ENCODE measurements at places on chromosomes 2 and 18.

DNA sequence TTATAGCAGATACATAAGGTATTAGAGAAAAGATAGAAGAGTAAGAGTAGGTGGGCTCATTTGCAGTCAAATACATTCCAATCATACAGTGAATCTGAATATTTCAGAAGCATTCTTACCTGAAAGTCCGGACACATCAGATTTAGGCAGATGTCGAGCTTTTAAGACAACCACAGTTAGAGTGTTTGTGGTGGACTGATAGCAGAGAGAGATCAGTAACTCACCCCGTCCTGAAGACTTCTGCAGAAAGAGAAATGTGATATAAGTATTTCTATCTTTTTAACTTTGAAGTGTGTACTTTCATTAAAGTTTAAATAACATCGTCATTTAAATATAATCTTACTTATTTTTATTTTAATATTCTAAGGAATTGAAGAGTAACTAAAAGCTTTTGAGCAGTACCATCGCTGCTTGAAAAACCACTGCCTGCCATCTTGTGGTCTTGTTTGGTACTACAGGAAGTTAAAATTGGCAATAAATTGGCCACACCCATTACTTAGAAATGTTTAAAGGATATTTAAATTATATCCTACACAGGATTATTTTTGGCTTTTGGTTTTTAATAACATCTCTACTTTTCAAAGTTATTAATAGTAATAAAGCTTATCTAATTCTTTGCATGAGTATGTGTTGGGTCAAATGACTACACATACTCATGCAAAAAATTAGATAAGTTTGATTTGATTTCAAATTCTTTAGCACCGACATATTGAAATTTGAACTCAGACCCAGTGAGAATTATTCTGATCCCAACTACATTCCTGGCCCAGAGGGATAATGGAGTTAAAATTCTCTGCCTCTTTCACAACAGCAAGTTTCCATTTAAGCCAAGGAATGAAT is 5.5 kb downstream of the SYT4 start:
- peak; percentile 60 for DNase-seq

DNA sequence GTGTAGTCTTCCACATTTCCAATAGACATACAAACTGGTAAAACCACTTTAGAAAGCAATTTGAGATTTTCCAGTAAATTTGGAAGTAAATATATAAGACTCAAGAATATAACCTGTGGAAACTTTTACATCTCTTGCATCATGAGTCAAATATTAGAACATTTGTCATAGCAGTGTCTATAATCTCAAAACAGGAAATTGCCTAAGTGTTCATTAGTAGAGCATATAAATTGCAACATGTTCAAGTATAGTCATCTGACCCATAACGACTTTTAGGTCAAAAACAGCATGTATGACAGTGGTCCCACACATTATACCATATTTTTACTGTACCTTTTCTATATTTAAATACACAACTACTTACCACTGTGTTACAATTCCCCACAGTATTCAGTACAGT is 555.9 kb upstream of the VRK2 start:
- DNase-seq = no peak

- DNase-seq = no peak
Observed at GRCh38 chr2:151299920-151300539, 10.6 kb upstream of the NMI start.

- DNase-seq = no peak
Observed at GRCh38 chr18:48363175-48363574, 46.0 kb downstream of the ZBTB7C start.

All from myocyte (in vitro differentiated cells).